ENCODE measurements at places on chromosomes 1 and 21.

DNA sequence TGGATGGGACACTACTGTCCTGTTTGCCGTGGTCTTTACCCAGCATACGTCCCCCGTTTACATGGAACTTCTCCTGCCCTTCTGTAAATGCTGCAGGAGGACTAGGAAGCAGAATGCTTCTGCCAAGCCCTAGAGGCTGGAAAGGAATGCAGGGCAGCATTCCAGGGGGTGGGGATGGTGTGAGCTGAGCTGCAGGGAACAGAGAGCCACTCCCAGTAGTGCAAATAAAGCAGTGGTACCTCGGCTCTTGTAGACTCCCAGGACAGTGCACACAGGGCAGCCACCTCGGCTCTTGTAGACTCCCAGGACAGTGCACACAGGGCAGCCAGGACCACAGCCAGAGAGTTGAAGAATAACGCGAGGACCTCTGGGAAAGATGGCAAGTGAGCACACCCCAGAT lies 35.4 kb downstream of the PTPRU start:
- no peak for DNase-seq

- DNase-seq: no peak
Observed at GRCh38 chr1:179079113-179079761, 2.6 kb upstream of the TOR3A start.

DNA sequence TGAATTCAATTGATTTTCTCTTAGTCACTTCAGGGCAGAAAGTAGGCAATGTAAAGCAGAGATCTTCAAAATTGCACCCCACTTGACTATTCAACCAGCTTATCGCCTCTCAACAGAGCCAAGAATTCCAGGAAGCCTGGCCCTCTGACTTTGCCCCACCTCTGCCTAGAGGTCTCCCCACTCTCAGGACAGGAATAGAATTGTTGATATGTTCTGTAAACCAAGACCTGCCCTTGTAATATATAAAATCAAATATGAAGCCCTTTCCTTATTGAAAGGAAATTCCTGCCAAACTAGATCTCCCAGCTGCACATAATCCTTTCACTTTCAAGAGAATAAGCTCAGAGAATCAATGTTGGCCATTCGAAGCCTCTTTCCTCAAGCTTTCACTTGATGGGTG lies 116.1 kb upstream of the DPT start:
- no peak for DNase-seq

GRCh38 chr1:94280541-94280940 lies 43.2 kb upstream of the ARHGAP29 start:
- no peak for DNase-seq

- DNase-seq: no peak
Observed at GRCh38 chr1:35650416-35650815, 9.1 kb upstream of the PSMB2 start.

- no peak for DNase-seq
Observed at GRCh38 chr1:198373376-198373775, 167.1 kb downstream of the ATP6V1G3 start.

GRCh38 chr1:234821840-234822239 lies 211.9 kb upstream of the IRF2BP2 start:
- DNase-seq: no peak

GRCh38 chr1:156592158-156592909 lies 758 bp downstream of the NAXE start:
- DNase-seq: no peak

DNA sequence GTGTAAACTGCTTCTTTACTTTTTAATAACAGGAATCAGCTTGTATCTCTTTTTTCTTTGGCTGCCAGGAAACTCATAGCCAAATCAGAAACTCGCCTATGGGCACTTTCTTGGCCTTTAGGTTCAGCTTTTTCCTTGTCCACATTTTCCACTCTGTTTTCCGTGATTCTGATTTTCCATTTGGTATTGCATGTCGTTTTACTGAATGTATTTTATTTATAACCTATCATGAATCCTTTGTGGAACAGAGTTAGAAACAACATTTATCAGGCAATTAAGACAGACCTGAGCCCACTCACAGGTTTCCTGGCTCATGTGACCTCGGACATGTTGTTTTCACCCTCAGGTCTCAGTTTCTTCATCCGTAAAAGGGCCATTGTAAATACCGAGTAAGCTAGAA lies 5.3 kb upstream of the ECE1 start:
- DNase-seq: no peak

- no peak for DNase-seq
Observed at GRCh38 chr1:66214901-66215300, 319.1 kb upstream of the SGIP1 start.

DNA sequence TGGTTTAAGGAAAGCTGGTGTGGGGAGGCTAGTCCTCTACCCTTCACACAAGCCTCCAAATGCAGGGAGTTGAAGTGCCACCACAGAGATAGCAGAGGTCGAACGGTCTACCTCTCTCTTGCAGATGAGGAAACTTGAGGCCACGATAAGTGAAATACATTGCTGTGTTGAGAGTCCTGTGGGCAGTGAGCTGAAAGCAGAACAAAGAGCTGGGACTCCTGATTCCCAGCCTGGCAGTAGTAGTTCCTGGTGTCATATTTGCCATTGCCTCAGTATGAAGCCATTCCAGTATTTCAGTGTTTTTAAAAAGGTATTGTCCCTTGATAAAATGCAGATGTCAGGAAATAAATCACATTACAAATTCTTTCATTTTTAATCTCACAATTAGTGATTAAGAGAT lies 28.6 kb downstream of the AK4 start:
- no peak for DNase-seq

- DNase-seq: no peak
Observed at GRCh38 chr1:211482306-211482705, 9.7 kb downstream of the RD3 start.

- DNase-seq: no peak
Observed at GRCh38 chr1:201539561-201540431, 869 bp downstream of the NAV1 start.

- DNase-seq: no peak
Observed at GRCh38 chr1:227764019-227764391, 28.8 kb downstream of the SNAP47 start.

DNA sequence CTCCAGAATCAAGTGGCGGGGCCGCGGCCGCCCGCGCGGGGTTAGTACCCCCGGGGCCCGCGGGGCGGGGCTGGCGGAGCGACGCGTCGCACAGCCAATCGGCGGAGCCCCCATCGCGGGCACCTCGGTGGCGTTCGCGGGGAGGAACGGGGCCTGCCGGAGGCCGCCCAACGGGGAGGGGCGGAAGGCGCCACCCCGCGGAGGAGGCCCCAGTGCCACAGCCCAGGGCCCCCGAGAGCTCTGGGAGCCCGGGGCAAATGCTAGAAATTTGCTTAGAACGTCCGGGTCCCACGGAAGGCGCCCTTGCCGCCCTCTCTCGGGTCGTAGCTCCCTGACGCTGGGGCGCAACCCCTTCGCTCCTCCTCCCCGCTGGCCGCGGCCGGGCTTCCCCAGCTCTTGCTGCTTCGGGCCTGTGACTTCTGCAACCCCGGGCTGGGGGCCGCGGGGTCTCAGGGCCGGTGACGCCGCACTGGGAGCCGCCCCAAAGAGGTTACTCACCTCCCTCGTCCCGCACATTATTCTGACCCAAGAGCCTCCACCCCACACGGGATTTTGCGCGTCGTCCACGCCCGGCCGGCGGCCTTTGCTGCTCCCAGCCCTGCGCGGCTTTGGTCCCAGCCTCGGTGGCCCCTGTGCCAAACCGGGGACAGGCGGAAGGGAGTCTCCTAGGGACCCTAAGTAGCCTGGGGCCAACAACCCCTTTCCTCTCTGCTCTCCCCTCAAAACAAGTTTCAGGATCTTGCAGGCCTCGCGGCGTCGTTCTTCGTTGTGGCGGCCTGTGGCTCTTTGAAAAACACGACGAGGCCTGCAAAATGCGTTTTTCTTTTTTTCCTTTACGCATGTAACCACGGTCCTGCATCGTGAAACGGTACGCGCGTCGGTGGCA lies at the start of gene RUNX3:
RUNX3 (minus strand) TSS at position 17 of the 886 bp plus-strand sequence. CDS start 408 bp downstream, outside the sequence.
- peak; percentile 77 for DNase-seq

DNA sequence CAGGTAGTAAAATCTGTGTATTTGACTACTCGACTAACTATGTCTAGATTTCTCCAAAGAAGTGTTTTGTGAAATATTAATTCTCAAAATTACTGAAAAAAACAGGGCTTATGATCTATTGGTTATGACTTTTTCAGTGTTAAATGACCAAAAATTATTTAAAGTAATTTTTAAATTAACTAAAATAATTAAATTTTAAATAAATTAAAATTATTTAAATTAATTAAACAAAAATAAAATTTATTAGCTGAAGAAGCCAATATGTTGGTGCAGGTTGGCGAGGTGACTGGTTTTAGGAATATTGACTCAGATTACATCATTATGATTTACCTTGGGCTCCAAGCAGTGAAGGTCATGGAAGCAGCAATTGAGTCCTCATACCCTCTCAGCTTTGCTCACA lies 483.2 kb downstream of the PTPRC start:
- no peak for DNase-seq

DNA sequence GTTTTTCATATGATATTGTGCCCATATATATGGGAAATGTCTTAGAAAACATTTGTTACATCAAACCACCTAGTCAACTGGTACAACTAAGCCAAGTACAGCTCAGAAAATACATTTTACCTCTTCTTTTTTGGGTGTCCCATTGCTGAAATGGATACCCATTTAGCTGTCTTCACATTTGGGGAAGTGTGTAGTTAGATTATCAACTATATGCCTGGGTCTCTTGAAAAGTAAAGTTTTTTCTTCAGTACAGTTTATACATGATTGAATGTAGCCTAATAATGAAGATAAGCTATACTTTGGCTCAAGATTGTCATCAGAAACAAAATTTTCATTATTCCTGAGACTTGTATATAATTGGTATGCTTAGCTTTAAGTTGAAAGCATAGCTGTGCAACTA lies 2.0 kb downstream of the AGO3 start:
- DNase-seq: no peak

DNA sequence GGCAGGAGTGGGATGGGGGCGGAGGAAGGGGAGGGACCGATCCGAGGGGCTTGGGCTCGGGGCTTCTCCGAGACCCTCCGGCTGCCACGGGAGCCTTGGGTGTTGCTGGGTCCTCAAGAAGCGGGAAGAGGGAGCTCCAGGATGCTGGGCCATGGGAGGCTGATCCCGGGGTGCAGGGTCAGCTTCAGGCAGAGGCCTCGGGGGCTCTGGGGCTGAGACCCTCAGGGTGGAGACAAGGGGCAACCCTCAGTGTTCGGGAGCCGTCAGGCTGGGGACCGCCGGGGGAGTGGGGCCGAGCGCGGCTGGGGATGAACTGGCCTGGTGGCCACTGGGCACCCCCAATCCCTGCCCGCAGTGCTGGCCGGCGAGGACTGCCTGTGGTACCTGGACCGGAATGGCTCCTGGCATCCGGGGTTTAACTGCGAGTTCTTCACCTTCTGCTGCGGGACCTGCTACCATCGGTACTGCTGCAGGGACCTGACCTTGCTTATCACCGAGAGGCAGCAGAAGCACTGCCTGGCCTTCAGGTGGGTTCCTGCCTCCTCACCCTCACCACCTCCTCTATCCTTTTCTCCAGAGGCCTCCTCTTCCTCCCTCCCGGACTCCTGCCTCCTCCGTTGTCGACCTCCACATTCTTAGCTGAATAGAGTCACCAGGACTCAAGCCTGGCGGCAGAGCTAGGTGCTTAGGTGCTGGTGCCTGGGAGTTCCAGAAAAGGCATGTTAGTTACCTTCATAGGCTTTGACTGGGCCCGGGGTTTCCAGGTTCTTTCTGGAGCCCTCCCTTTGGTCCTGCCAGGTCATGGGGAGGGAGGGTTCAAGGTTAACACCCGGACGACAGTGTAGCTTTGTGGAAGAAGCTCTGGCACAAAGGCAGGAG lies 631 bp downstream of the SHISA4 start:
- no peak for DNase-seq

GRCh38 chr1:31912839-31913239 lies 25.3 kb downstream of the PTP4A2 start:
- DNase-seq: no peak

GRCh38 chr1:163036671-163037070 lies 32.5 kb upstream of the RGS4 start:
- DNase-seq: no peak

GRCh38 chr1:30929135-30929889 lies 20.8 kb upstream of the SDC3 start:
- DNase-seq: peak; percentile 26

DNA sequence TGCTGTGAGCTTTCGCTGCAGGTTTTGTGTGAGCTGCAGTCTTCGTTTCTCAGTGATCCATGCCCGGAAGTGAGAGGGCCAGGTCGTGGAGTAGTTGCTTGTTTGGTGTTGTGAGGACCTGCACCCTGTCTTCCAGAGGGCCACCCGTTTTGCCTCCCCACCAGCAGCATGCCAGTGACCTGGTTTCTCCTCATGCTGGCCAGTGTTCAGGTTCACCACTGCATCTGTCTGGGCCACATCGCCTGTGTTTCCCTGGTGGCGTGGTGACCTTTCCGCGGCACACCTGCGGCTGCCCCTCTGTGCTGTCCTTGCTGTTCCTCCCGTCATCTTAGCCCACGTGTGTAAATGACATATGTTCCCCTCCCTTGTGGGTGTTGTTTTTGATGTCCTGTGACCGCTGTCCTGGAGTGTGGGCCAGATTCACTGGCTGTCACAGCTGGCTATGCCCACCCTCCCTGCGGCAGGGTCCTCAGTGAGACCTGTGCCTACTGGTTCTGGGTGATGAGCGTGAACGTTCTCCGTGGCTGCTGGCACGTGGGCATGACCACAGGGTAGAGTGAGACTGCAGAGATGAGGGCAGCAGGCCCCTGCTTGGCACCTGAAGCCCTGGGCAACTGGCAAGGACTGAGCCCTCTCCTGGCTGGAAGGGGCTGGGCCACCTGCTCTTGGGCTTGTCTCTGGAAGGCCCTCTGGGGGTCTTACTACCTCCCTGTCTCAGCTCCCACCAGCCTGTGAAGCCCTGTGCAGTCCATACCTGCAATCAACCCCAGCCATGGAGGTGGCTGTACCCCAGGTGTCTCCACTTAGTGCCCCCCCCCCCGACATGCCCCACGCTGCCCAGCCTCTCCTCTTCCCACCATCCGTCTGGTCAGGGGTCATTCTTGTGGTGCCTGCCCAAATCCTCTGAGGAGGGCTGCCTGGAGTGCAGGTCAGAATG lies 7.3 kb downstream of the IBA57 start:
- no peak for DNase-seq

GRCh38 chr1:41592451-41593125 lies 108.1 kb upstream of the EDN2 start:
- no peak for DNase-seq

DNA sequence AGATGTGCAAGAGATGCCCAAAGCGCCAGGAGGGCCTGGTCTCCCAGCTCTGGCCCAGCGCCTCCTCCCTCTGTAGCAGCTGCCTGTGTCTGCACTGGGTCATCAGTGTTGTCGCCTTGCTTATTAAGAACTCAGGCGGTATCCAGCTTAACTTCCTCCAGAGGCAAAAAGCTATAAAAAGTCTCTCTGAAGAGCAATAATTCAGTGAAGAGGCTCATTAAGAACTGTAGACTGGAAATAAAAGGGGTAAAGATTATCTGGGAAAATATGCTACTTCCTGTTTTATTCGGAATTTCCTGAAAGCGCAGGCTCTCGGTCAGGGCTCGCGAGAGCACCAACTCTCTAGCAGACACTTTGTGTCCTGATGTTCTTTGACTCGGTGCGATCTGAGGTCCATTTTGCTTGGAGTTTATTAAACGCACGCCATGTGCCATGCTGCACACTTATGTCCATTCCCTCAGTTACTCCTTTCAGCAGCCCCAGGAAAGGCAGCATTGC lies 70.4 kb downstream of the MRPS6 start:
- DNase-seq: no peak
